Fibroblast of skin of back (primary cell): ENCODE measurements at places on chromosomes 13 and 19.

DNA sequence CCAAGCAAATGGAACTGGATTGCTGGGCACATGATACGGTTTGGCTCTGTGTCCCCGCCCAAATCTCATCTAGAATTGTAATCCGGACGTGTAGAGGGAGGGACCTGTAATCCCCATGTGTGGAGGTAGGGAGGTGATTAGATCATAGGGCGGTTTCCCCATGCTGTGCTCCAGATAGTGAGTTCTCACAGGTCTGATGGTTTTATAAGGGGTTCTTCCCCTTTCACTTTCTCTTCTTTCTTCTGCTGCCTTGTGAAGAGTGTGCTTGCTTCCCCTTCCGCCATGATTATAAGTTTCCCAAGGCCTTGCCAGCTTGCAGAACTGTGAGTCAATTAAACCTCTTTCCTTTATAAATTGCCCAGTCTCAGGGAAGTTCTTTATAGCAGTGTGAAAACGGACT is 32.6 kb upstream of the MTIF3 start:
- no peak for DNase-seq

DNA sequence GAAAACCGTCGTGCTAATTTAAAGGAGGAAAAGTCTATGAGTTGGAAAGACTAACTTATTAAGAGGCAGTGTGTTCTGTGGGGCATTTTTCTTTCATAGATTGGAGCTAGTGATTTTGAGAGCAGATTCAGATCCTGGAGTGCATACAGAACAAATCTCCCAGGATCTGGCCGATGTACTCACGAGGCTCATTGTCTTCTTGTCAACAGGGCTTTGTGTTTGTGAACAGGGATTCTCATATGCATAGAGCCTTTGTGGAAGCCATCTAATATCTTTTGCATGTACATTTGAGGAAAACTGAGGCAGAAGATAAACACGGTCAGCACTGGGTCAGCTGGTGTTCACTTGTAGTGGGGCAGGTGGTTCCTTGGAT is 482.9 kb upstream of the TSHZ3 start:
- no peak for DNase-seq

DNA sequence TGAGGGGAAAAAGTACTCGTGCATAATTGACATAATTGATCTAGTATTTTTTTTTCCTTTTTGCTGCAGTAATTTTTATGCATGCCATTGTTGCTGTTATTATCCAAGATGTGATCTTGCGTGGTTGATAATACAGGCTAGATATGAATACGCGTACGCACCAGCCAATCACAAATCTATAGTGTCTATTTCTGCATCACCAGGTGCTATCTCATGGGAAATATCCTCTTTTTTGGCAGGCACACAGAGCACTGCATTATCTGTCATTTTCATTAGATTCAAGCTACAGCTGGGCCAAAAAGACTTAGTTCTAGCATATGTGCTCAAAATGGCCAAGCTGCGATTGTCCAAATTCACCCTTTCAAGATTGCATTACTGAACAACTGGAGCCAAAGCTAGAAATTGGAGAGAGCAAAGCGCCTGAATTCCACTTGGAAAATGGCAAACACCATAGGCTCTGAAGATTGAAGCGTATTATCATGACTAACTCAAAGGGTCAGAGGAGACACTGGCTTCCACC is 181.1 kb downstream of the TSHZ3 start:
- no peak for DNase-seq

DNA sequence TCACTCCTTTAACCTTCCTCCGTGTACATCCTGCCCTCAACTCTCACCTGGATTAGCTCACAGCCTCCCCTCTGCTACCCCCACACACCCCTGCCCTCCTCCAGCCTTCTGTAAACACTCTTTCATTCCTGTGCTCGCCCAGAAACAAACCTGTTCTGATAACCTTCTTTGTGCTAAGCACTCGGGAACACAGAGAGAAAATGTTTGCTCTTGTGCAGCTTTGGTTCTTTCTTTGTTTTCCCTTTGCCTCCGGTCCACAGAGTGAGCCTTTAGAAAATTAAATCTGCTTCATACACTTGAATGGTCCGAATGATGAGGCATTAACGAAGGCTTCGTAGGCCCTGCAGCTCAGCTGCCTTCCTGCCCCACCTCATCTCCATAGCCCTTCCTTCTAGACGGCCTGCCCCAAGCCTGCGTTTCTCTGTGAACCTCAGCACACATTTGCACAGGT is 6.6 kb upstream of the ZDHHC20 start:
- DNase-seq: no peak

DNA sequence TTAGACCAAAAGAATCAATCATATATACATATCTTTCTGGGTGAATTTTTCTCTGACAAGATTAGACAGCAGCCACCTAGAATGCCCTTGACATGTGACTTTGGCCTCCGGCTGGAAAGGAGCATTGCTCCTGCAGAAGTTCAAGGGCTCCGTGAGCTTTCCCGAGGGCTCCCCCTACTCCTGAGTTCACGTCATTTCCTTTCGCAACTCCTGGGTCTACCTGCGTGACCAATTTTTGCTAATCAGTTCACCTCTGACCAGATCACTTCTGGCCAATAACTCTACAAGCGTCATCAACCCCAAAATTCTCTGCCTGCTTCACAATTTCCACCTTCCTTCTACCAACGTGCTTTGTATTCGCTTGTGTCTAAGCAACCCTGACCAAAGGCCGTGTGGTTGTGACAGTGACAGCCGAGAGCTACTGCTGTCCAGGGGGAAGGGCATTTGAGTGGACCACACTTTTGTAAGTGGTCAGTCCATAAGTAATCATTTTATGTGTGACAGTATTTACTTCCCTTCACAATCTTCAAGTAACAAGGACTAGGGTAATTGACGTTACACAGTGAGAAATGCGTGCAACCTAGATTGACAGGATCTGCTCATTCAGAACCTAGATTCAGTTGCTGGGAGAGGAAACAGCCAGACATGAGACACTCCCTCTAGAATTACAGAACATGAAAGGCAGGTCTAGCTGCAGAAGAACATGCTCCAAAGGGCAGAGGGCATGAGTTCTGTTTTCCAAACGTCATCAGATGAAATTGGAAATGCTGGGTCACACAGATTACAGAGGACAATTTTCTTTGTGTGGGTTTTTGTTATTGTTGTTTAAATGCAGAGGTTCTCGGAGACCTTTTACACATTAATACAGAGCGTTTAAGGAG is 145.9 kb upstream of the SPACA7 start:
- no peak for DNase-seq

- DNase-seq: peak; percentile 80
These were observed at the start of gene KCNN4 for GRCh38 chr19:43780706-43781525. Gene KCNN4, minus strand, starts transcription at chr19:43780973. Its CDS starts 112 bp downstream, at chr19:43780861.

DNA sequence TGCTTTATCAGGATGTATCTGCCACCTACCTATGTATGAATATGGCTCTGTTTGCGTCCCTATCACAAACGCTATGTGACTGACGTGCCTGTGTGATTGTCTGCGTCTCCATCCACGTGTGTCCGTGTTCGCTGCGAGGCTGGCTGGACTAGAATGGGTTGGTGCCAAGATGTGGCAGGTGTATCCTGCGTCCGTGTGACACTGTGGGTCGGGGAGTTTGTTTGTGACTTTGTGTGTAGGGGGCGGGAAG is 6.7 kb upstream of the HOOK2 start:
- DNase-seq: no peak

GRCh38 chr13:109271061-109271460 is 515.3 kb downstream of the IRS2 start:
- DNase-seq: no peak

DNA sequence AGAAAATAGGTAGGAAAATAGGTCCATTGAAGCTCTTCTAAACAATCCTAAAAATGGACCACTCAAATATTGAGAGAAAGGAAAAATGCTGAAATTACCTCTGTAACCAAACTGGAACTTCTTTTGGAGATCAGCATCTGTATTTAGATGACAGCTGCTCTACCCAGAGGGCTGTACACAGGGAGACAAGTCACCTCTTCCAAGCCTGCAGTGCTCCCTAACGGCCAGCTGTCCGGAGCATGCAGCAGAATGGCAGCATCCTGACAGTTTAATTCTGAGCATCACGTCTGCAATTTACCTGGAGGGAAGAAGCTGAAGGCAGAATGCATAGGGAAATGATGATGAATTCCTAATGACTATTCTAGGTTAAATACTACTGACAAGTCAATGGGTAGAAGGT is 62.8 kb upstream of the DIAPH3 start:
- DNase-seq: peak; percentile 32
